NCI-H2107 (cell line): ENCODE measurements at places on chromosomes 6 and 20.
A peak's percentile ranks its signal among the peaks of the same experiment; 100 is the strongest.

GRCh38 chr6:170098428-170099170 is 192.3 kb downstream of the DLL1 start:
- DNase-seq, result no peak

DNA sequence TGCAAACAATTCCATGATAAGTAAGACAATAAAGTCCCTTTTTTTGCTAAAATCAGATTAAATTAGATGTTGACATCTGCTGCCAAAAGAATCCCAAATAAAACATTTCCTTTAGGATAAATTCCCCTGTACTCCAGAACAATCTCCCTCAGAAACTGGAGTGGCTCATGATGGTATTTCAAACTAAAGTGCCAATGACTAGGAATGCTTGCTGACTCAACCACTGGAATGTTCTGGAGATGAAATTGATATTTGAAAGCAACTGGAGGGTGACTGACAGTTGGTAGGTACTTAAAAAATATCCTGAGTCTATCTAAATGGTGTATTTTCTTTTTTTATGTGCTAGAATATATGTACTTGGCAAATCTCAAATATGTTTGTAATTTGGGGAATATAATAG is 350.1 kb upstream of the TSHZ2 start:
- DNase-seq, result no peak

DNA sequence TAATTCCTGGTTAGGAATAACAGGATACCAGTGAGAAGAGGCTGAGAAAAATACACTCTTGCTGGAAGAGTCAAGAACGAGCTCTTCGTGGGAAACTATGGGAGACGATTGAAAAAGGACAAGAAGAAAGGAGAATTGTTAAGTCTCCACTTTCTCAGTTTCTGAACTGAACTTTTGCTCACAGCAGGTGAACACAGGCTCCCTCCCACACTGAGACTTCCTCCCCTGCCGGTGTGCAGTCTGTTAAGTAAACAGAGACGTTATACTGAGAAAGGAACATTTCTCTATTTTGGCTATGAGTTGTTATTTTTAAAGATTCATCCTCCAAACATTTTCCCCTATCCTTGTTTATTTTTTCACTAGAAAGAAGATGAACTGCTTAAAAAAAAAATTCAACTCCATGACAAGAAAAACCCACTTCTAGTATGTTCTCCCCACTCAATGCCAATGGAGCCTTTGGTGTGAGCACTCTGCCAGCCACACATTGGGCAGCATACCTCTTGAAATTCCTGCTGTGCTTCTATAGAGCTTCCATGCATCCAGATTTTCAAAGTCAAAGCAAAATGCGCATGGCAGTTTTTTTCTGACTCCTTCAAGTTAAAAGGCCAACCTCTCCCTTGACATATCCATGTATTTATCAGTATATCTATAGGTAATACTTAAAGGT is 250.5 kb downstream of the ESR1 start:
- DNase-seq, result no peak

DNA sequence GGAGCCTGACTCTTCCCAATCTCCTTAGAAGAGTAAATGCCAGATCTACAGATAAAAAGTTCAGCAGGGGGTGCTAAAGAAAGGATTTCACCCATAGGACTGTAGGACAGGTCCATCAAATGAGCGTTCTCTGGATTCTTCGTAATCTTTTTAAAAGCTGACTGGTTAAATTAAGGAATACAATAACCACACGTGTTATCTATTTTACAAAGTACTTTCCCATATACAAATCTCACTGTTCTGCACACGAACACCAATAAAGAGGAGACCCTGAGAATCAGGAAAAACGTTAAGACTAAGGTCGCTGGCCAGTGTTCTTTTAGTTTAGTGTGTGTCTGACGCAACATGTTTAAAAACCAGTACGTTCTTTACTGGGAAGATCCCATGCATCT is 542 bp downstream of the TUBE1 start:
- DNase-seq, result no peak

DNA sequence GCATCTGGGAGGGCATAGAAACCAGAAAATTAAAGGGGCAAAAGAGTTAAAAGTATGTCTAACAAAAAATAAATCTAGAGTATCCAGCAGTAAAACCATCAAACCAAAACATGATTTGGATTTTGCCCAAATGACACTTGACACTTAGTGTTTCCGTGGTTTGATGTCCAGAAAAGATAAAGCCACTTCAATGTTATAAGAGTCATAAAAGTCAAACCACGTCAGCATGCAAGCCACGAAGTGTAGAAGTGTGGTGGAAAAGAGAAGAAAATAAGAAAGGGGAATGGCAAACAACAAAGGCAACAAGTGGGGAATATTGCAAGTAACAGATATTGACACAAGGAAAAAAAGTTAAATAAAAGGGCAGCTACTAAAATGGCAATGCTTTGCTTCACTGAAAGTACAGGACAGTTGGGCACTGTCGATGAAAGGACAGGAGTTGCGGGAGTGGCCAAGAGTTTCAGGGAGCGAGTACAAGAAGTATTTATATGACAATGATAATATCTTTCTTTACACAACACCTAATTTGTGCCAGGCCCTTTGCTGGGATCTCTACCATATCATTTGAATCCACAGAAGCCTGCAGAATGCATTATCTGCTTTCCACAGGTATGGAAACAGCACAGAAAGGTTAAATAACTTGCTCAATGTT is 6.3 kb upstream of the HDDC2 start:
- no peak for DNase-seq

DNA sequence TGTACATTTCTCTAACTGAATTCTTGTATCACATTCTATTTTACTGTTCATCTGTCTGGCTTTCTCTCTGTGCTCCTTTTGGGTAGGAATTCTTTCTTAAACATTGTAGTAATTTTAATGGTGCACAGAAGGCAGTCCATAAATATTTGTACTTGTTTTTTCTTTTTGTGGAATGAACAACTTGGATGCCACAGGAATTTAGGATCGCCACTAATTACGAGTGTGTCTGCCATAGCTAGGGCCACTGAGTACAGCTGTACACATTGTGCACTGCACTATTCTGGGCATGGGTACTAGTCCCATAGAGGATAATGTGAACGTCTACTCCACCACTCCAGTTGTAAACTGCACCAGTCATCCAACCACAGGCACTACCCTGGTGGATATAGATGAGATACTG is 39.3 kb upstream of the TMEM200A start:
- no peak for DNase-seq

GRCh38 chr20:38519426-38519825 is 46.8 kb downstream of the RALGAPB start:
- DNase-seq, result no peak

DNA sequence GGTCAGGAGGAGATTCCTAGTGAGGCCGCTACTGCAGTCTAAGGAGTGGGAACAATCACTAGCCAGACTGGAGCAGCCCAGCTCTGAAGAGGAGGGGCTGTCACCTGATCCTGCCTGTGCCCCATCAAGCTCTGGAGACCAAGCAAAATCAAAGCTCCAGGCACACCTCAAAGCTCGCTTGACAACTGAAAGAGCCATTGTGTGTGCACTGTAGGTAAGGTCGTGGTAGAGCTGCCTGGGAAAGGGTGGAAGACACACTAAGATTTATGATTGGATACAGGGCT is 58.2 kb downstream of the CSE1L start:
- DNase-seq, result peak; percentile 59

DNA sequence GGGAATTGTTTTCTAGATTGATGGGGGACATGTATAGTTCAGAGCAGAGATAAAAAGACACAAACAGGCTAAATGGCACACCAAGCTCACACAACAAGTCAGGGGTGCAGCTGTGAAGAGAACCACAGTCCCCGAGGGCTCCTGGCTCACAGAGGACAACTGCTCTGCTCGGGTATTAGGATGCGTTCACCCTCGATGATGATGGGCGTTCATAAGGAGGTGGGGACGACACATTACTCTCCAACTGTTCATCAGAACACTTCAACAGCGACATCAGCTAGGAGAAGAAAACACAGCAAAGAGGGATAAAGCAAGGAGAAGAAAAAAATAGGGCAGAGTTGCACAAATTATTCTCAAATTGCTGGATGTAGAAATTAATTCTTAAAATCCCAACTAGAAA is 174.8 kb upstream of the RREB1 start:
- no peak for DNase-seq

DNA sequence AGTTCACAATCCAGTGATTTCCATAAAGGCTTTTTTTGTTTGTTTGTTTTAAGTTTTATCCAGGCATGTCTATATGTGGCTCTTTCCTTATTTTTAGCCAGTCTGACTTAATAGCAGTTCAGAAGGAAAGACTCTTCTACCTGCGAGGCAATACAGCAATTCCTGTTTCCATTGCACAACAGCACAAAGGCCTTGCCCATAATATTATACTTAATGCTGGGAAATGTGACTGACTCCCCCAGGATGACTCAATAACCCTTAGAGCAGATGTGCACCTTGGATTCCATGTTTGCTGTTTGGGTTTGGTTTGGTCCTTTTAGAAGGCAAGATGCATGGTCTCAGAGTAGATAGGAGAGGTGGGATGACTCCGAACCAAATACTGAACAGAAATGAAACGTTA is 184.1 kb downstream of the MTFR2 start:
- no peak for DNase-seq

DNA sequence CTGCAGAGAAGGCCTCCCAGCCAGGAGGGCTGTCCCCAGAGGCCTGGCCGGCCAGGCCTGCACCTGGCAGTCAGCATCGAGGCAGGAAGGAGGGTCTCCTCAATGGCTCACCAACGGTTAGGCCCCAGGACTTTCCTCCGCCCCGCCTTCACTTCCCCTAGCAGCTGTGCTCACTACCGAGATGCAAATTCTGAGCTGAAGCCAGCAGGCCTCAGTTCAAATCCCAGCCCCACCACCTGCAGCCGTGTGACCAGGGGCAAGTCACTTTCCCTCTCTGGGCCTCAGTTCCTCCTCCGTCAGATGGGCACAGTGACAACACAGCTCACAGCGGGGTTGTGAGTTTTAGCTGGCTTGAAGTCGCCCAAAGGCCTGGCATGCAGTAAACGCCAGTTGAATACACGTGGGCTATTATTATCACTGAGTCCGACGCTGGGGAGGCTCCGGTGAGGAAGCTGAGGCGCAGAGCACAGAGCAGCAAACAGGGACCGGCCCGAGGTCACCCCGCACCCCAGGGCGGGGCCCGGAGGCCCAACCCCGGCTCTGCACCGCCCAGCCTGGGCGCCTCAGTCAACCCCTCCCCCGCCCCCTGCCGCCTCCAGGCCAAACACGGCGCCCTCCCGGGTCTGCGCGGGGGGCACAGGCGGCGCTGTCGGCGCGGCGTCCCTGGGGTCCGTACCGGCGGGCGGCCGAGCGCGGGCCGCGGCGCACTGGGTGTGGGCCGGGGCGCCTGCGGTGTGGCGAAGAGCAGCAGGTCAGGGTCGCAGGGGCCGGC is 671 bp downstream of the E2F1 start:
- no peak for DNase-seq

GRCh38 chr6:153092082-153093013 is 38.7 kb downstream of the RGS17 start:
- DNase-seq, result peak; percentile 21

DNA sequence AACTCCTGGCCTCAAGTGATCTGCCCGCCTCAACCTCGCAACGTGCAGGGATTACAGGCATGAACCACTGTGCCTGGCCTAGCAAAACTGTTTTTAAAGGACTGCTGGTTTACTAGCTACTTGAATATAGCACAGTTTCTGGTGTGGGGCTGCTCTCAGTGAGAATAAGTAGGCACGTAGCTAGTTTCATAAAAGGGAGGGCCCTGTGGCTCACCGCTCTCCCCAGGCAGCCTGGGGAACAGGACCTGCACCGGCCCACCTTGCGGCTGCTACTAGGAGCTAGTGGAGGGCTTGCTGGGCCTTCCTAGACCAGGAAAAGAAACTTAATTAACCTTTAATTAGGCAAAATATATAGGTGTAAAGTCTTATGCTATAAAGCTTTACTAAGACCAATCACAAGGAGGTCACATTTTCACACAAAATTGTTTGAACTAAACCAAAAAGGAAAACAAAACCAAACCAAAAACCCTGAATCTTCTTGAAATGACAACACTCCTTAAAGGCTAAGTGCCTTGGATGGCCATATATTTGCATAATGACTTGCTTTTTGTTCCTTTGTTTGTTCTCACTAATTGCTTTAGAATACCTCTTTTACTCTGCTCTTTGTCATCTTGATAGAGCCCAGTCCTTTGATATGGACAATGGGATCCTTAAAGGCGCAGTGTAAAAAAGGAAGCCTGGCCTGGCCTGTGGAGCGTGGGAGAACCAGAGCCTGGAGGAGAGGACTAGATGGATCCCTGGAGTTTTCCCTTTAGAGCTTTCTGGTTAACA is 69.5 kb upstream of the SAMD5 start:
- DNase-seq, result no peak

DNA sequence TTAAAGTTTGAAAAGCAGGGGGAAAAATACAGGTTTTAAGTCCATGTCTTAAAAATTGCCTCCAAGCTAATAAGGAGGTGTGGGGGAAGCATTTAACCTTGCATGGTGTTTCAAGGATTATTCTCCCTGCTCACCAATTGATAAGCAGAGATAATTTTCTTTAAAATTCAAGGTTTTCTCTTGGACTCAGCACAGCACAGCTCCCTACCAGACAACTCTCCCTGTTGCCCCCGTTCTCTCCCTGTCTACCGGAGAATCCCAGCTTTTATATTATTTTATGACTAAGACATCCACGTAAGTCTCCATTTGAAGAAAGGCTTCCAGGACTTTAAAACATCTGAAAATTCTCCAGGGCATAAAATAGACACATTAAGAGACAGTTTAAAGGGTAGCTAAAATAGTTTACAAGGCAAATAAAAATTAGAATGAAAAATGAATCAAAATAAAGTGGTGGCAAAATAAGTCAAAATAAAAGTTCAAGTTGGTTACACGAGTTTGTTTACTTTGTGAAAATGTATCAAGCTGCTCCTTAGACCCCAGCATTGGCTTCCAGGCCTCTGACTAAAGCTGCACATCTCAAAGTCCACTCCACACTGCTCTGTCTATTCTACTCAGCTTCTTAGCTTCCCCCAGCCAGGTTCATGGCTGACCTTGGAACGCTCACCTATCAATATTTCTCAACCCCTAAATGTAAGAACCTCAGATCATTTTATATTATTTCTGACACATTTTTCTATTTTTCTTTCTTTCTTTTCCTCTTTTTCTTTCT is 188.6 kb upstream of the PLCB4 start:
- no peak for DNase-seq

DNA sequence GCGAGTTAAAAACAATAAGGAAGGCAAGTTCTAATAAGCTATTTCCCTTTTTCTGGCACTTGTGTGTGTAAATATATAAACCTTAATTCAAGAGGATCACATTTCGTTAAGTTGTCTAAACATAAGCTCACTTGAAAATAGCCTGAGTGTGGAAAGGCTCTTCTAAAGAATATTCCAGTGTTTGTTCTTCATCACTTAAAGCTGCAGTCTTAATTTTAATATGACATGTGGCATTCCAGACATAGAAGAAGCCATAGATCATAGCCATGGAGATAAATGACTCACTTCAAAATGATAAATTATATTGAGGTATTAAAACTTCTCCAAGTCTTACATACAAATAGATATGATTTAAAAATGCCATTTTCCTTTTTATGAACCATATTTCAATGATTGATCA is 42.1 kb downstream of the IYD start:
- DNase-seq, result no peak
